HFF-Myc (cell line): ENCODE measurements at places on chromosomes 11 and 22.

- peak; percentile 86 for DNase-seq
Observed at GRCh38 chr11:2306452-2306823, 4.6 kb downstream of the TSPAN32 start.

DNA sequence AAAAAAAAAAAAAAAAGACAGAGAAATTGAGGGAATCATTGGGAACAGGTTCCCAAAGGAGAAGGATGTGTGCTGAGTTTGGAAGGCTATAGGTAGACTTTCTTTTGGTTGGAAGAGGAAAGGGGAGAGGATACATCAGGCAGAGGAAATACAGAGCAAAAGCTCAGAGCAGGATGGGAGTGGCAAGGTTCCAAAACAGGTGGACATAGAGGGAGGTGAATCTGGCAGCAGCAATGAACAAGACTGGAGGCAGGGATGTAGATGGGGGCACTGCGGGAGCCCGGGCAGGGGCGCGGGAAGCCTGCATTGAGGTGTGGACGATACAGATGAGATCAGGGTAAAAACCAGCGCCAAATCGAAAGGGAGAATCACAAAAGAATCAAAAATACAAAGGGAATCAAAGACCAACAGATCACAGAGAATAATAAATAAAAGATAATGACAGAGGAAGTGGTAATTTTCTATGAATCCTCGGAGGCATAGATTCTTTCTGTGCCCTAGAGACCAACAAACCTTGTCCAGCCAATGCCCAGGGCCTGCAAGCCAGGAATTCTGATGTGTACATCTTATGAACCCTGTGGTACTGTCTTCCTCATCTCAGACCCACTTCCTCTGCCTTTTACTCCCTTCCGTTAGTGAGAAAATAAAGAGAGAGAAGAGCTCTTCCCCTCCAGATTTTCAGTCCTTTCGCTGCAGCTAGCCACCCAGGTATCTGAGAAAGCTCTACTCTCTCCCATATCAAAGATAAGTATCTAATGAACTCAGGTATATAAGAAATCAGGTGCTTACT, 70.3 kb downstream of the SLC1A2 start:
- no peak for DNase-seq

DNA sequence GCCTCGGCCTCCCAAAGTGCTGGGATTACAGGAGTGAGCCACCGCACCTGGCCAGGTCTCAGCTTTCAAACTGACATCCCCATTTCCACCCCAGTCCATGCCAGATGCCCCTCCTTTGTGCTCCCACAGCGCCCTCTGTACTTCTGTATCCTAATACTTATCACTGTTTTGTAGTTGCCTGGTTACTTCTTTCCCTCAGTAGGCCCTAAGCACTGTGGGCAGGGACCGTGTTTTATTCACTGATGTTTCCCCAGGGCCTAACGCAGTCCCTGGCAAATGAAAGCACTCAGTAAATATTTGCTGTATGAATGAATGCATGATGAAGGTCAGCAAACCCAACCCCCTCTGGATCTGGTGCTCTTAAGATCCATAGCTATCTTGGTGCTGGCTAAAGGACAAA, 2.2 kb upstream of the TRIM3 start:
- DNase-seq: no peak

- no peak for DNase-seq
Observed at GRCh38 chr11:20256925-20257324, 96.7 kb upstream of the DBX1 start.
